ENCODE measurements at places on chromosomes 13 and 19.

GRCh38 chr13:32903720-32904119 lies 112.5 kb upstream of the KL start:
- DNase-seq = no peak

DNA sequence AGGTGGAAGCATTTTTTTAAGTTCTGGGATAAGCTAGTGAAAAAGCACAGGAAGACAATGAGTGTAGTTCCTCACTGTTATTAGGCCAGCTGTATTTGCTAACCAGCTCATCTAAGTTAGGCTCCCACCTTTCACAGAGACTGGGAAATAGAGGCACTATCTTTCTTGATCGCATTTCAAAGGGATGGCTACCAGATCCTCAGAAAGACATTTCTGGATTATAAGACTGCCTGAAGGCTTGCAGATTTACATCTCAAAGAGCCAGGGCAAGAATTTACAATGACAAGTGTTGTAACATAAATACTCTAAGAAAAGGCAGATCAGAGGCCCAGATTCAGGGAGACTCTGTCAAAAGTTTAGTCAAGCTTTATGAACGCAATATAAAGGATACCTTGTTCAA lies 1005.5 kb downstream of the PCDH9 start:
- DNase-seq = peak; percentile 88

DNA sequence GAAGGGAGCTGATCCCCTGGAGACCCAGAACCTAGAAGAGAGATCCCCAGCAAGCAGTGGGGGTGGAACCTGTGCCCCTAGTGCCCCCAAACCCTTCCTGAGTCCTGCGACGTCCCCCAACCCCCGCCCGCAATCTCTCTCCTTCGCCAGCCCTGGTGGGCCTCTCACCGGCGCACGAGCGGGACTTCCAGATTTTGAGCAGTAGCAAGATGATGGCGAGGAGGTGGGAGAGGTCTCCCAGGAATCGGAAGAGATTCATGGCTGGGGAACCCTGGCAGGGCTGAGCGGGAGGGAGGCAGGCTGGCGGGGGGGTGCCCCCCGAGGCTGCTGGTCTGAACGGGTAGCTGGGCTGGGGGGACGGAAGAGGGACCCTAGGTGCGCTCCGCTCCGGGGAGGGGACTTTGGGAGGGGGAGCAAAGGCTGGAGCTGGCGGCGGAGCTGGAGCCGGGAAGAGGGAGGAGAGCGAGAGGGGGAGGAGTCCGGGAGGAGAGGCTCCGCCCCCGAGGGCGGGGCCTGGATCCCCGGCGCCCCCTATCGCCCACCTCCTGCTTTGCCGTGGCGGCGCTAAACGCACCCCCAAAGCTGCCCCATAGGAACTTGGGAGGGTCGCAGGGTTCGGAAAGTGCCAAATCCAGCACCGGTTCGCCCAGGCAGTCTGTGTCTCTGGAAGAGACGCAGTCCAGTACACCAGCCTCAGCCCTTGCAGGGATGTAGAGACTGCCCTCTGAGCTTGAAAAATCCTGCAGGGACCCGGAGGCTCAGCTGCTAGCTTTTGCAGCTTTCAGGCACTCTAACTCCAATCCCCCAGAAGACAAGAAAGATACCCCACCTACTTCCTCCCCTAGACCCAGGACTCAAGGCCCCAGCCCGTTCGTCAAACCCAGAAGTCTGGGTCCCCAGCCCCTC lies at the start of gene KDELR1:
Gene KDELR1, minus strand, starts transcription at position 452 of the 906 bp plus-strand sequence. Its CDS starts 193 bp downstream, at position 259.
- no peak for DNase-seq

DNA sequence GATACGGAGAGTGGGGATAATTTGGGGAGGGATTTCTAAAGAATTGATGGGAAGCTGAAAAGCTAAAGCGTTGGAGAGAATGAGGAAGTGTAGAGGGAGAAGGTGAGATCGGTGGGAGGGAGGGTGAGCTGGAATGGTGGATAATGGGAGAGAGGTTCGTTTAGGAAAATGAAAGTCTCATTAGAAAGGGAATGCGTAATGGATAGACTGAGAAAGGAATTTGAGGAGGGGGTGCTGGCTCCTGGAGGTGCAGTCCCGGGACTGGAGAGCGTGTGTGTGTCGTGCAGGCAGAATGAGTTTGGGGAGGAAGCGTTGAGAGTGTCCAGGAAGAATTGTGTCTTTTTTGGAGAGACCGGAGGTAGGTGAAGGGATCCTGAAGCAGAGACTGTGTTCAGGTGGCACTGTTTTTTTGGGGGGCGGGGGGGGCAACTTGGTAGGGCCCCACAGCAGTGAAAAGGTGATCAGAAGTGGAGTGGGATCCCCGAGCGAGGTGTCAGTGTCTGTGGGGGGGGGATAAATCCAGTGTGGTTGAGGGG lies 1.4 kb downstream of the ACTN4 start:
- DNase-seq = no peak

GRCh38 chr19:47239610-47240296 lies 8.8 kb upstream of the BBC3 start:
- no peak for DNase-seq

DNA sequence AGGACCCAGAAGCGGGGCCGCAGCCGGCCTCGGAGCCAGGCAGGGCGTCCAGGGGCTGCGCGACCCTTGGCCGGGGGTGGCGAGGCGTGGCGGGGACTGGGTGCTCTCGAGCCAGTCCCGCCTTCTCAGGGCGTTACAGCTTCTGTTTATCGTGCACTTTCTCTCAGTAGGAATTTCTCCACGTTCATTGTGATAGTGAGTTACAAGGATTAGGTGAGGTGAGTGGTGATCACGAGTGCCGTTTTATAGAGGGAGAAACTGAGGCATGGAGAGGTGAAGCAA lies 600 bp downstream of the AP1M1 start:
- DNase-seq = no peak

DNA sequence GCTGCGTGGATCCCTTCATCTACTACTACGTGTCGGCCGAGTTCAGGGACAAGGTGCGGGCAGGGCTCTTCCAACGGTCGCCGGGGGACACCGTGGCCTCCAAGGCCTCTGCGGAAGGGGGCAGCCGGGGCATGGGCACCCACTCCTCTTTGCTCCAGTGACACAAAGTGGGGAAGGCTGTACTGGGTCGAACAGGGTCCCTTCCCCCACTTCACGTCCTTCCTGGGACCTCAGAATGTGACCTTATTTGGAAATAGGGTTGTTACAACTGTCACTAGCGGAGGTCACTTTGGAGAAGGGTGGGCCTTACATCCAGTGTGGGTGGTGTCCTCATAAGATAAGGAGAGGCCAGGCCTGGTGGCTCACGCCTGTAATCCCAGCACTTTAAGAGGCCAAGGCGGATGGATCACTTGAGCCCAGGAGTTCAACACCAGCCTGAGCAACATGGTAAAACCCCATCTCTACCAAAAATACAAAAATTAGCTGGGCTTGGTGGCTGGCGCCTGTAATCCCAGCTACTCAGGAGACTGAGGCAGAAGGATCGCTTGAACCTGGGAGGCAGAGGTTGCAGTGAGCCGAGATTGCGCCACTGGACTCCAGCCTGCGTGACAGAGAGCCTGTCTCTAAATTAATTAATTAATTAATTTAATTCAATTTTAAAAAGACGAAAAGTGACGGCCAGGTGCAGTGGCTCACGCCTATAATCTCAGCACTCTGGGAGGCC lies 1.8 kb downstream of the F2RL3 start:
- DNase-seq = no peak

- DNase-seq = peak; percentile 48
These were observed 102.3 kb upstream of the ABCC4 start for GRCh38 chr13:95403349-95404140.

DNA sequence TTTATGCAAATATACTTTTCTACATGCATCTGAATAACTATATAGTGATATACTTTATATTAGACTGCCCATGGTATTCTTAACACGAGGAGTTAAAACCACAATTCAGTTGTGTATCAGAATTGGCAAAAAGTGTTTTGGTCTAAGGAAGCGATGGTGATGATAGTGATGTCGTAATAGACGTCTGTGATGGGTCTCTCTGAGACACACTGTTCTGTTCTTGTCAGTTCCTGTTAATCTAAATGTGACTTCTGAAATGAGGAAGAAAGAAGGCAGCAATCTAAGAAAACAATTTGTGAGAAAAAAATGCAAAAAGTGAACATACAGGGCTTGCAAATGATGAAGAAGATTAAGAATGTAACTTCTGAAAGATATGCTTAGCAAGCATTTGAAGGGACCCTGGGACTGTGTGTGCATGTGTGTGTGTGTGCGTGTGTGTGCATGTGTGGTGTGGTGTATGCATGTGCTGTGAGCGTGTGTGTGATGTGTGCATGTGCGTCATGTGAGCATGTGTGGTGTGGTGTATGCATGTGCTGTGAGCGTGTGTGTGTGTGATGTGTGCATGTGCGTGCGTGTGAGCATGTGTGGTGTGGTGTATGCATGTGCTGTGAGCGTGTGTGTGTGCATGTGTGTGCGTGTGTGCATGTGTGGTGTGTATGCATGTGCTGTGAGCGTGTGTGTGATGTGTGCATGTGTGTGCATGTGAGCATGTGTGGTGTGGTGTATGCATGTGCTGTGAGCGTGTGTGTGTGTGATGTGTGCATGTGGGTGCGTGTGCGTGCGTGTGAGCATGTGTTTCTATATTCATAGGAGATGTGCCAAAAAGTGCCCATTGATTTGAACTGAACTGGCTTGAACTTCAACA lies 131.8 kb downstream of the IRS2 start:
- no peak for DNase-seq

- no peak for DNase-seq
These were observed 133.4 kb upstream of the PEG3 start for GRCh38 chr19:56973713-56974555.

DNA sequence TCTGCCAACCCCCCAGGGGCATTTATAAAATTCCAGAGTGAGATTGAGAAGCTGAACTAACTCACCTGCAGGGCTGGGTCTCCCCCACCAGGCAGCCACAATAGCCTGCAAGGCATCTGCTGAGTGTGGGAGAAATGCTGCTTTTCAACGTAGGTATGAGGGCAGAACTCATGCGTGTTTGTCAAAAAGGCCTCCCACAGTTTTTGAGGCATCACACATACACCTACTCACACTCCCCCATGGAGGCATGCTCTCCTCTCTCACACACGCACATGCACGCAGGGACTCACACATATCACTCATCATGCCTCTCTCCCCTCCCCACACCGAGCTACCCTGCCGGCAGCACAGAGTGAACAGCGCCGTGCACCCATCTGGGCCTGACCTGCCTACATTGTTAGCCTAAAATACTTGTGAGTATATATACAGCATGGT lies 390.5 kb downstream of the FGF9 start:
- DNase-seq = no peak

DNA sequence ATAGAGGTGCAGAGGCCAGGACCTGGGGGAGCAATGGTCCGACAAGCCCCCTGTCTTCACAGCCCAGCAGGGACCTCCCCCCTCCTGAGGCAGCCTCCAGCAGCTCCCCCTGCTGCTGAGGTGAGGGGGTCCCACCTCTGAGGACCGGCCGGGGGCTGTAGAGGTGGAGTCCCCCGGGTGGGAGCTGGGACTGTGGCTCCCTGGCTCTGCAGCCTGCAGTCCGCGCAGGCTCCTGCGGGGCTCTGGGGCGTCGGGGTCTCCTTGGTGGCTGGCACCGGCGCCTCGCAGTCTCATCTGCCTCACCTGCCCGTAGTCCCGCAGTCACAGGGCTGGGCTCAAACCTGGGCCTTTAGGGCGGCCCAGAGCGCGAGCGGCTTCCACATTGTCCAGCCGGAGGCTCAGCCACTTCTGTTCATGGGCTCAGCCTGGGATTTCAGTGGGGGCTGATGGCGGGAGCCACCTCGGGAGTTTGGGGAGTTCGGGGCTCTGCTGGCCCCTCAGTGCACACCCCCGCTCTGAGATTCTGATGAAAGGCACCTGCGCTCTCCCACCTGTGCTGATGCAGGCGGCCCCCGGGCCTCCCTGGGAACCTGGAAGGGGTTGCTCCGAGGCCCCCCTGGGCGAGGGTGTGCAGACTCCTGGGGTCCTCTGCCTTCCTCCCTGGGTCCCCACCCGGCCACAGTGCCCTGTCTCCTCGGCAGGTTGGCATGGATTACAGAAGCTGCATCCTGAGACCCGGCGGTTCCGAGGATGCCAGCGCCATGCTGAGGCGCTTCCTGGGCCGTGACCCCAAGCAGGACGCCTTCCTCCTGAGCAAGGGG lies 7.0 kb upstream of the ZNF554 start:
- no peak for DNase-seq

- no peak for DNase-seq
These were observed 88.9 kb downstream of the KDM4B start for GRCh38 chr19:5057860-5058259.

DNA sequence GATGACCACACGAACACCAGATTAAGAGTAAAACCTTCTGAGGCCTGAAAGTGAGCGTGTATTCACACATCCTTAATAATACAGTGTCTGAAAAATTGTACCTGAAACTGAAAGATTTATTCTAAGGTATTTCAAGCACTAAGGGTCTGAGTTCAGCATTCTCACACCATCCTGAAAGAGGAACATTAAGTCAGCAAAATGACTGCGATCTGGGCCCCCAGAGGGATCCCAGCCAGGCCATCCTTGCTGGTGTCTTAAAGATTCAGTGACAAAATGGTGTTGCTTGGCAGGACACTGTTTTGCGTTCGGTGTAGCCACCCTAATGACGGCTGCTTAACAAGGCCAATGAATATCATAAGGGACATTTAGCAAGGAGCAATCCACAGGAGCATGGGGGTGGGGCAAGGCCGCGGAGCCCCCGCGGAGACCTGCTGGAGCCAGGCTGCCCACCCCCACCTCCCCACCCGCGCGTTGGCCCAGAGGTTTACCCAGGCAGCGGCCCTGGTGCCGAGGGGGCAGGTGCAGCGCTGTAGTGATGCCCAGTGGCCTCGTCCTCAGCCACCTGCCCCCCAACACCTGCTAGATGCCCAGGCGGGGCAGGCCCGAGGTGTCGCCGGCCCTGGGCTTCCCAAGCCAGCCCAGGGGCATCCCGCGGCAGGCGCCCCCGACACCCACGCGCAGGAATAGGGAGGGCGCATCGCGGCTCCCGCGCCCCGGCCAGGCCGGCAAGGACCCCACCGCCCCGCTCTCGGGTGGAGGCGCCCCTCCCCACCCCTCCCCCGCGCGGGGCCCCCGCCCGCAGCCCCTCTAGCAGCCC lies 742 bp downstream of the NALCN start:
- no peak for DNase-seq

GRCh38 chr13:30898678-30899241 lies 7.3 kb upstream of the MEDAG start:
- no peak for DNase-seq

- no peak for DNase-seq
These were observed 13.6 kb downstream of the LATS2 start for GRCh38 chr13:21047591-21048282.

DNA sequence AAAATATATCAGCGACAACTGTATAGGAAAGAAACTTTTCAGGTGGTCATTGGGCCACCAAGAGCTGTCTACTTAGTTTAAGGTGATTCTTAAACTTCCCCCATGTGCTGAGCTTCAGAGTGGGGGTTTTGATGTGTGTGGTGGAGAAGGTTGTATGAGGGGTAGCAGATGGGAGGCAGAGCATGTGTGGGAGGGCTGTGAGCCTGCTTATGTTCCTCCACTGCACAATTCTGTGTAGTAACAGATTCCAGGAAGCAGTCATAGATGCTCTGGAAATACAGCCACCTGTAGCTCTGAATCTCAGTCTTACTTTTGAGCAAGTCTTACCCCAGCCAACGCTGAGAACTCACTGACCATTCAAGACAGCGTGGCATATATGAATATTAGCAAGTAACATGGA lies 95.3 kb upstream of the SPATA13 start:
- no peak for DNase-seq

- no peak for DNase-seq
These were observed 4.4 kb downstream of the ZSWIM4 start for GRCh38 chr19:13799669-13800068.
